ENCODE measurements at places on chromosomes 1 and 21. TPM values are rescaled to one million over a fixed set of nuclear protein-coding genes. Genes with fewer than 3 reads are reported as not detected.

DNA sequence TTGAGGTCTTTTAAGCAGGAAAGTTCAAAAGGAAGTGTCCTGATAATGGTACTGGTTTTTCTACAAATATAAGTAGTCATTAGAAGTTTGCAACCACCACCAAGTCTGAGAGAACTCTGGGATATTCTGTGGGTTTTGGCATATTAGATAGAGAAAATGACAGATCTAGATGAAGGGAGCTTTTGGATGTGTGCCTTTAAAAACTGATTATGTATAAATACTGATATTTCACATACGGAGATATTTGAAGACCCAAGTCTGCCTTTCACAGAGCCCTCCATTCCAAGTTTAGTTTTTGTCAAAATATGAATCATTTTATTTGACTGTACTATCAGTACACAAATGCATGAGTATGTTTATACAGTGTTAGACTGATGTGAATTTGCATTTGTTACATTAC is 48.6 kb downstream of the DPH5 start:
- DNase-seq, result no peak

- peak; percentile 80 for DNase-seq
Observed at GRCh38 chr1:65309304-65310077, at the start of gene DNAJC6. DNAJC6 (plus strand) TSS chr1:65309543; CDS start chr1:65309746, 203 bp downstream.

GRCh38 chr1:55276671-55277376 is 61.7 kb upstream of the USP24 start:
- no peak for DNase-seq

- no peak for DNase-seq
Observed at GRCh38 chr1:156654700-156655099, 12.8 kb downstream of the BCAN start.

DNA sequence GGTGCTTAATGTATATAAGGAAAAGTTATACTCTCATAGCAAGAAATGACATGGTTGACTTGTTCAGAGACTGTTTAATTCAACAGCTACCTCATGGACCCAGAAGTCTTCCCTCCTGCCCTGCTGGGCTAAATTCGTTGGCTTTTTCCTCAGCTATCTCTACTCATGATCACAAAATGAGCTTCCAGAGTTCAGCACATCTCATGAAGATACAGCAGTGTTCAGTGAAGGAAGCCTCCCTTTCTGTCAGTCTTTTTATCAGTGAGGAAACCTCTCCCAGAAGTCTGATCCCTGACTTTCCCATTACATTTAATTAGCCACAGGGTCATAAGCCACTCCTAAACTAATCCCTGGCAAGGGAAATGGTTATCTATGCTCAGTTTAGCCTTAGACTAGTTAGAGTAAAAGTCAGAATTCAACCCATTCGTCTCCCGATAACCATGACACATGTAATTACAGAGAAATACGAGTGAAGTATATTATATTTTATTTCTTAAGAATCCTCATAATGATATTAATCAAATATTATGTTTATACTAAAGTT is 97.5 kb downstream of the DENND1B start:
- no peak for DNase-seq

LCE3D gene
- polyA plus RNA-seq, result not detected
